ENCODE measurements at places on chromosomes 2 and 18.

GRCh38 chr2:116491292-116491691 is 1323.2 kb upstream of the DDX18 start:
- no peak for DNase-seq

DNA sequence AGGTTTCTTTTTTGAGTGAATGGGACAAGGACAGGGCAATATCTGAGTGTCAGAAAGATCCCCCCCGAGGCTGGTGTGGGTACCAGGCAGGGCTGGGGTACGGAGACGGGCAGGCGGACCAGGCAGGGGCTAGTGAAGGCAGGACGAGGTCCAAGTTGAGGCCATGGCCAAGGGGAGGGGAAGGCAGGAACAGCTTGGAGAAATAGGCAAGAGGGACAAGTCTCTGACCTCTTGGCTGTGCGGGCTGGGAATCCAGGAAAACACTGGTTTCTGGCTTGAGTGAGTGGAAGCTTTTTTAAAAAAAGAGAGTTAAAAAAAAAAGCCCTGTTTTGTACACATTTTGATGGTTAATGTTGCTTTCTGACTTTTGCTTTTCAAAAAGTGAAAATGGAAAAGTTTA is 30.3 kb downstream of the ASAP2 start:
- DNase-seq: no peak

GRCh38 chr18:12656605-12656937 is 1.3 kb downstream of the SPIRE1 start:
- no peak for DNase-seq

DNA sequence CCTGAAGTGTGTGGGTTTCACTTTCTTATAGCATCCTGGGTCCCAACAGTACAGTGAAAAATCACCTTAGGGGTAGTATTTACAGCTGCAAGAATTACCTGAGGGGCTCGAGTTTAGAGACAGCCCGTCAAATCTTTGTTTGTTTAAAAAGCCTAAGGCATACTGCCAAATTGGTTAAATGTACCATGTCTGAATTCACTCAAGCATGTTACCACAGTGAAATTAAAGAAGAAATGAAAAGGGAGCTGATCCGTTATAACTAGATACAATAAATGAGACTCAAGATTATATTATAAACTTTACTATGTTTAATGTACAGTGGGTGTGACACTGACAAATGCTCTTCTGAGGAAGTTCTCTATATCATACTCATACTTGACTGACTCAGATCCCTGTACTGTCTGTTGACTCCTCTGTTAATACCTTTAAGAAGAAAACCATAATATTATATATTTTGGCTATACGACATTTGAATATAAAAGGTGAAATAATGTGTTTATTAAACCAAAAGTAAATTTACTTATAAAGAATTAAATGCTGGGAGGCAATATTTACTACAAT is 107.3 kb downstream of the TMEFF2 start:
- no peak for DNase-seq

DNA sequence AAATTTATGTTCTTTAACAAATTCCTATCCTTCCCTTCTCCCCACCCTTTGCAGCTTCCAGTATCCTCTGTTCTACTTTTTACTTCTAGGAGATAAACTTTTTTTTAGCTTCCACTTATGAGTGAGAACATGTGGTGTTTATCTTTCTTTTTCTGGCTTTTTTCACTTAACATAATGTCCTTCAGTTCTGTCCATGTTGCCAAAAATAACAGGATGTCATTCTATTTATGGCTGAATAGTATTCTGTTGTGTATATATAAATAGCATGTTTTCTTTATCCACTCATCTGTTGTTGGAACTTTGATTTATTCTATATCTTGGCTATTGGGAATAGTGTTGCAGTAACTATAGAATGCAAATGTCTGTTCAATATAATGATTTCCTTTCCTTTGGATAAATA is 1191.2 kb downstream of the CNTNAP5 start:
- DNase-seq: no peak

DNA sequence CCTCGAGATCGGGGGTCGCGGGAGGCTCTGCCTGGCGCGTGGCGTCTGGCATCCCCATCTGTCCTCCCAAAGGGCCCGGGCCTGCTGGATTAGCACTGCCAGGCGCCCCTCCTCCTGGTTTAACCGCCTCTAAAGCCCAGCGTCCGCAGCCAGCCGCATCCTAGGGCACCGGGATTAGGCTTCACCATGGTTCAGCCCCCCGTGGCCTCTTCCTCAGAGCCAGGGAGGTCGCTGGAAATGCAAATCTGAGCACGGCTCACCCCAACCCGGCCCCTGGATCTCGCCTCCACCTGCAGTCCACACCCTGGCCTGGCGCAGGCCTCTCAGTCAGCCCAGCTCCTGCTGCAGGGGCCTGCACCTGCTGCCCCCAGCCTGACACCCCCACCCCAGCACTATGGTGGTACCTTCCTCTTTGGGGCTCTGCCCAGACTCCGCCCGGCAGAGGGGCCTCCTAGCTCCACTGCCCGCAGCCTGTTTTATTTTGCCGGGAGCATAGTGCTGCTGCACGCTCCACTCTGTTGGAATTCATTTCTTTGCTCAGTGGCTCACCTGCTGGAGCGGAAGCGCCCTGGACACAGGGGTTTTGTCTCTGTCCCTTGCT is 13.2 kb downstream of the PRELID3A start:
- no peak for DNase-seq

- DNase-seq: no peak
Measured at GRCh38 chr2:160970052-160970965, 189.9 kb upstream of the TANK start.

DNA sequence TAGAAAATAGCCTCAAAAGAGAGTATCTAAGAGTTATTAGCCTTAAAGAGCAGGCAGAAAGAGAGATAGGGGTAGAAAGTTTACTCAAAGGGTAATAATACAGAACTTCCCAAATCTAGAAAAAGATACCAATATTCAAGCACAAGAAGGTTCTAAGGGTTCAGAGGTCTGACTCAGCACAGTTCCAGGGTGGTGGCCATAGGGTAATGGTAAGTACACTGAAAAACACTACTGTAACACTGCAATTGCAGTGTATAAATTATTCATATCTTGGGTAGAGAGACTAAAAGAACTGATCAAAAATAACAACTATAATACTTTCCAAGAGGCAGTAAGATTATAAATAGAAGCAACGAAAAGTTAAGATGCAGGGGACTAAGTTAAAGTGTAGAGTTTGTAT is 115.2 kb downstream of the ROCK1 start:
- no peak for DNase-seq

DNA sequence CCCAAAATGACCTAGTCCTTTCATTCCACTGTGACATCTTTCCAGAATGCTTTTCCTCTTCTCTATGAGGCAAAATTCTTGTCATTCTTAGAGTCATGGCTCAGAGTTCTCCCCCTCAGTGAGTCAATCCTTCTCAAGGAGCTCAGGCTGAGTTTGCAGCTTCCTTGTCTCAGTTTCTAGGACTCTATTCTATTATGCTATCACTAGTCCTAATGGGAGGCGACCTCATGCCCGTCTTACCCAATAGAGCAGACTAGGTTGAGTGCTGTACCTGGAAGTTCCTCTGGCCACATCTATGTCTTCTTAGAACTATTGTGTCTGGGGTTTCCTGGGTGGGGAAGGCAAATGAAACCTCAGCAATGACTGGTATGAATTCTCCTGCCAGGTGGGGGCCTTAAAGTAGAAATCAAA is 51.5 kb downstream of the HAUS1 start:
- DNase-seq: no peak

- no peak for DNase-seq
Measured at GRCh38 chr2:96842600-96842999, 1.2 kb downstream of the ANKRD23 start.

DNA sequence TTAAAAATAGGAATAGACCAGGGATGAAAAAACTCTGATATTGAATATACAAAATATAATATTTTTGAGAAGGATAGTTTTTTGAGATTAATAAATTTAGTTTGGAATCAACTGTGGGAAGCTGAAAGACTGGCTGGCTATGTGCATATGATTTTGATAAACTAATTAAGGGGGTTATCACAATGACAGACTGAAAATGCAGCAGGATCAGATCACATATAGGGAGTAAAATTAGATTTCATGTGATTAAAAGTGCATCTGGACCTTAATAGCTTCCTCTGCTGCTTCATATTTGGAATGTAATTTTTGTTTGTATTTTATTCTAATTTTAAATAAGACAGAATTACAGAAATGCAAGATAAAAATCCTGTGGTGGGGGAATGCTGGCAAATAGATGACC is 111.7 kb downstream of the CCDC102B start:
- DNase-seq: no peak

- DNase-seq: no peak
Measured at GRCh38 chr2:239029958-239030357, 182.1 kb downstream of the TWIST2 start.

- DNase-seq: no peak
Measured at GRCh38 chr2:231597014-231597611, 4.4 kb downstream of the TEX44 start.

GRCh38 chr2:28164280-28164801 is 228.3 kb upstream of the FOSL2 start:
- DNase-seq: no peak
